ENCODE measurements at places on chromosomes 5 and 9.

DNA sequence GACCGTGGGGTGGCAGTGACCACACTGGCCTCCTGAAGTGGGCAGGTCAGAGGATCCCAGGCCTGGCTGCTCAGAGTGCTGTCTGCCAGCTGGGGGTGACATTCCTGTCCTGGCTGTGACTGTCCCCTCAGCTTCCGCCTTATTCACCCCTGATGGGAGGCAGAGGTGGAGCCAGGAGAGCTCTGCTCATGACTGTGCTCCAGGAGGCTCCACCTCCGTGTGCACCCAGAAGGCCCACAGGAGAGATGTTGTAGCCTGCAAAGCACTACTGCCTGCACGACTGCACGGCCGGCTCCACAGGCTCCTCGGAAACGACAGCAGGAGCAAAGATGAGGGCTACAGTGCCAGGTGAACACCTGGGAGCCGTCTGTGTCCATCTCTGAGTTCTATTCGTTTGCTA, 60.9 kb downstream of the ROPN1L start:
- DNase-seq: no peak

GRCh38 chr9:36999728-37000333, 34.2 kb downstream of the PAX5 start:
- no peak for DNase-seq

- no peak for DNase-seq
Observed at GRCh38 chr5:126017096-126017495, 406.1 kb upstream of the GRAMD2B start.

DNA sequence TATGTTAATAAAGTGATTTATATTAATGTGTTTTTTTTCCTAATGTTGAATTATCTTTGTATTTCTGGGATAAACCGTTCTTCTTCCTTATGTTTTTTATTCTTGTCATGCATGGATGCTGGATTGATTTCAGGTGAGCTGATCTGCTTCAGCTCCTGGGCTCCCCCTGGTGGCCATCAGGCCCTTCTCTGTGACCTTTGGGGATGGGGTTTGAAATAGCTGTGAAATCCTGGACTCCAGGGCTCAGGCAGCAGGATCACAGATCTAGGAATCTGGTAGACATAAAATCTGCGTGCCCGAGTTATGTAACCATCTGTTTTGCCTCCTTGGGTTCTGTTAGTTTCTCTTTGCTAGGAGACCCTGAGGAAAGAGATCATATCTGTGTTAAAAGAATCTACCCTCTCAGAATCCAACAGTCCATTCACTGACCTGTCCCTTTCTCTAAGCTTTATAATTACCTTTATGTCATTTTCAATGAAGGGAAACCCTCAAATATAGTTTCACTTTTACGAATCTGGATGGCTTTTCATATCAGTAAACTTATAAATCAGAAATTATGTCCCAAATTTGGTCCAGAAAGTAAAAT, 12.2 kb upstream of the OR13J1 start:
- peak; percentile 86 for DNase-seq

GRCh38 chr5:62299101-62299500, 6.9 kb upstream of the KIF2A start:
- no peak for DNase-seq

GRCh38 chr9:24189986-24190385, 355.7 kb downstream of the IZUMO3 start:
- DNase-seq: no peak

DNA sequence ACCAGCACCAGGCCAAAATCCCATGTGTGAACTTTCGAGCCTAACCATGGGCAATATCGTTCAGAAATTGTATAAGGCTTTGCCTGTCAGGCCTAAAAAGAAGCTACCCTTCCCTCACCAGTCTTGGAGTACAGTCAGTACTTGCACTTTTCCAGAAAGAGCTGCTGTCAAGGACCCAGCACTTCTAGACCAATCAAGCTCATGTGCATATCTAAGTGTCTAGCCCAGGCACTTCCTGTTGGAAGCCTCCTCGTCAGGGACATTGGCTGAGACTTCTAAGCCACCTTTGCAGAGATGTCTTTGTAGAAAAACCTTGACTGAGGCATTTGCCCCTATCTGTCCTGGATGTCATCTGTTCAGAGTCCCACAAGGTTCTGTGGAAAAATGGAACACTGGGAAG, 1930.5 kb downstream of the EFNA5 start:
- DNase-seq: no peak

DNA sequence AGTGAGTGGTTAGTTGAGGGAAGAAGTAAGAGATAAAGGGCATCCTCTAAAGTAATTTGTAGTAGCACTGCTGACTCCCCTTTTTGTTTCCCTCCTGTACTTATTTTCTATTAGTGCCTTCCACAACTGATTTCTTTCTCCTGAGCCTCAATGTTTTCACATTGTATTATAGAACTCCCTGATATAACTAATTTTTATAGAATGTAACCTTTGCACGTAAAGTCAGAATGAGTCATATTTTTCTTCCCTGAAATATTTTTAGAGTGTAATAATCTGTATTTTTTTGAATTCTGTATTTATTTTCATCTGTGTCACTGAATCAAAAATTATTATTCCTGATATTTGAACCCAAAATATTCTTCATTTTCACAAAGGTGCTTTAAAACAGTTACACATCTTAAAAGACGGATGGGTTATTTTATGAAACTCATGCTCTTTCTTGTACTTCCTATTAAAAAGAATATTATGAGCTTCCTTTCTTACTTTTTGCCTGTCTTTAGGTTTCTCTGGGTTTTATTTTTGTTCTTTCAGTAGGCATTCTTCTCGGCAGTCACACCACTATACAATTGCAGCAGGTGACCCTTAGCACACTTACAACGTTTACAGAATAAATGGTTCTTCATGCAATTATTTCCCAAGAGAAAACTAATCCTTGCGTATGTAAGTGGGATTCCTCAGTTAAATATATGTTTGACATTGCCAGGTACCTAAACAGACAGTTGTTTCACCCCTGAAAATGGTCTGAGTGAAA, 30.5 kb upstream of the DMRTA1 start:
- no peak for DNase-seq

GRCh38 chr5:86977190-86977589, 290.5 kb upstream of the RASA1 start:
- no peak for DNase-seq

DNA sequence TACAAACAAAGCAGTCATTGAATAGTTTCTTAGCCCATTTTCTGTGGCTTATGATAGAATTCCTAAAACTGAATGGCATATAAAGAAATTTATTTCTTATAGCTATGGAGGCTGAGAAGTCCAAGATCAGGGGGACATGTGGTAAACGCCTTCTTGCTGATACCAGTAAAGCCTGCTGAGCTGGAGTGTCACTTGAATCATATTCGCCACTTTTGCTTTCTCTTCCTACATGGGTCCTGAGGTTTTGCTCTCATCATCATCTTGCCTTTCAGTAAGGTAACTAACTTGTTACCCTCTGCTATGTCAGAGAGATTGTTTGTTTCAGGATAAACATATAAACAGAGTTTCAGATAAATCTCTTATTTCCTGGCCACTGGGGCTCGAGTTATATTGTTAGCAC, 203.3 kb upstream of the DMRT1 start:
- DNase-seq: no peak

DNA sequence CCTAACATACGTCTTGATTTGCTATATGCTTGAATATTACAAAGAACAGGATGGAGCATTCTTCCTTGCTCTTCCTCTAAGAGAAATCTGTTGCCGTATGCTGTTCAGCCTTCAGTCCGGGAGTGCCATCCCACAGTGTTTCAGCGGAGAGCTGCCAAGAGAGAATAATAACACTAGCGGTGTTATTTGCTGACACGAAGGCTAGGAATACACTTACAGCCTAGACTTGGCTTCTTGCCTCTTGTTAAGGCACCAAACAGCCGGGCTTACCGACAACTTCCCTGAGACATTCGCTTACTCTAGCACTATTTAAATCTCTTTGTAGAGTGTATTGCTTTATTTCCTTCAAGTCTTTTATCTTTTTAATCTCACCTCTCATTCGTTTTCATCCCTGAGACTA, 31.4 kb downstream of the KCTD16 start:
- DNase-seq: no peak

DNA sequence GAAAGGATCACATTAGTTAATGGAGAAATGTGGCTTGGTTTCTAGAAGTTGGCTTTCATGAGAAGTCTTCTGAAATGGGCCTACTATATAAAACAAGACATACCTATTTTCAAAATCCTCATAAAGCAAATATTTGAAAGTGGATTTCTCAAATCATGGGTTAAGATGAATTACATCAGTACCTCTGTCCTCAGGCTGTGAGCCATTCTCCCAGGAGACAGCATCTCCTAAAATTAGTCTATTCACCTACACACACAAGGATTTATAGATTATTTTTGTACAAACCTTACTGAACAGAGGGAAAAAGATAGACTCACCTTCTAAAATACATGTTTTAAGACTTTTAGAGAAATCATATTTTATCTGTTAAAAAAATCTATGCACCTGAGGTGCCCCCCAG, 32.1 kb upstream of the SPOCK1 start:
- DNase-seq: no peak

- no peak for DNase-seq
Observed at GRCh38 chr5:78364005-78364404, 3.6 kb downstream of the SCAMP1 start.

DNA sequence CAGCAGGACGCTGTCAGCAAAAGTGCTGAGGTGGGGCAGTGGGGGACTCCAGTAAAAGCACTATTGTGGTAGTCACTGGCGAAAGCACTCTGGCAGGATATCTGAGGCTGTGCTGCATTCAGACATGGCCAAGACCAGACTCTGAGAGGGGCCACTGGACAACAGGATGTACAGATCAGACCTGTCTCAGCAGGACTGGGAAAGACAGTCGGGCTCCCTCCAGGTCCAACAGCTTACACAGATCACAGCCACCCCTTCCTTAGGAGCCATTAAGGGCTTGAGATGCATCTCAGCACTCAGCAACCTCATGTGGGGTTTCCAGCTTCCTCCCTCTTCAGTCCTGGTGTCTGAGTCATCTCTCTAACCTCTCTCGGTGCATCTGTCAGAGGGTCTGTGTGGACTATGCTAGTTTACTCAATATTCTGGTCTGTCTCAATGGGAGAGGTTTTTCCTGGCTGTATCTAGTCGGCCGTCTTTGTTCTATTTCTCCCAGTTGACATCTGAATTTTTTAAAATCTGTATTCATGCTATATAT, 154.5 kb downstream of the CWC27 start:
- peak; percentile 2 for DNase-seq

GRCh38 chr5:174724484-174725260, at the start of gene MSX2:
Gene MSX2, plus strand, starts transcription at chr5:174724582. Its CDS starts 78 bp downstream, at chr5:174724660.
- peak; percentile 27 for DNase-seq

DNA sequence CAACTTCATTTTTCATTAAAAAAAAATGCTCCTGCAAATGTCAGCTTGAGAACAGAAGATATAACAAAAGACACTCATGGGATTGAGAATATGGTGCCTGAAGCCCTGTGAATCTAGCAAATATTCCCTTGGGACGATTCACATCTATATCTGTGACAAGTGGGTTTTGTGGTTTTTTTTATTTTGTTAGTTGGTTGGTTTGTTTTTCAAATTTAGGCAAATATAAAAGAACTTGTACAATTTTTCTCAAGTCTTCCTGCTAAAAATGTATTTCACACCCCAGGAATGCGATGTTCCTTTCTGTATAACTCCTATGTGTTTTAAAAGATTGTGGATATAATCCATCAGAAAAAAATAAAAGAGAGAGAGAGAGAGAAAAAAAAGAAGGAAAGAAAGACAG, 1061.8 kb upstream of the ARRDC3 start:
- DNase-seq: no peak
